ENCODE measurements at places on chromosomes 6 and 20.

- no peak for DNase-seq
Measured at GRCh38 chr20:2795451-2795850, 5.0 kb downstream of the CPXM1 start.

DNA sequence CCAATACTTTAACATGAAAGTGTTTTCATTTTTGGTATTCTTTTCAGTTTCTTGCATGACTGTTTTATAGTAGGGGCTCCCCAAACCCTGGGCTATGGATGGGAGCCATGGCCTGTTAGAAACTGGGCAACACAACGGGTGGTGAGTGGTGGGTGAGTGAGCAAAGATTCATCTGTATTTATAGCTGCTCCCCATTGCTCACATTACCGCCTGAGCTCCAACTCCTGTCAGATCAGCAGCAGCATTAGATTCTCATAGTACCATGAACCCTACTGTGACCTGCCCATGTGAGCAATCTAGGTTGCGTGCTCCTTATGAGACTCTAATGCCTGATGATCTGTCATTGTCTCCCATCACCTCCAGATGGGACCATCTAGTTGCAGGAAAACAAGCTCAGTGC is 42.3 kb upstream of the HMGCLL1 start:
- DNase-seq, result no peak

- DNase-seq, result no peak
Measured at GRCh38 chr20:4091490-4092479, 76.4 kb upstream of the RNF24 start.

GRCh38 chr6:142682985-142683384 is 262.0 kb downstream of the HIVEP2 start:
- DNase-seq, result no peak

DNA sequence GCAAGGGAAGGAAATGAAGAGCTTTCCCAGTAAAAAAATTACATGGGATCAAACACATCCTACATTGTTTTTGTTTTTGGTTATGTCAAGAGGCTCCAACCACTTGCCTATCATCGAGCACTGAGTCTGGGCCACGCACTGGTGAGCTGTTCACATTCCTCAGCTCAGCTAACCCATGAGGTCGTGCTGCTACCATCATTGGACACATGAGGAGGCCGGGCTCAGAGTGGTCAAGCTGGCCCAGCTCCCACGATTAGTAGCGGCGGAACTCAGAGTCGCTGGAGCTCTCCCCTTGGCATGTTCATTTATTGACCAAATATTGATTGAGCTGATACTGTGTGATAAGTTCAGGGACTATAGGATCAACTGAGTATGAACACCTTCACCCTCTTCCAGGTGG is 164.9 kb downstream of the CDH26 start:
- no peak for DNase-seq

GRCh38 chr20:50294164-50295088 is 103.8 kb downstream of the CEBPB start:
- DNase-seq, result no peak

- no peak for DNase-seq
Measured at GRCh38 chr20:57350081-57350710, 859 bp upstream of the RAE1 start.

GRCh38 chr6:71420095-71420692 is 131.6 kb downstream of the OGFRL1 start:
- no peak for DNase-seq

GRCh38 chr6:158764926-158765325 is 54.2 kb downstream of the EZR start:
- no peak for DNase-seq

- DNase-seq, result peak; percentile 83
Measured at GRCh38 chr6:38346291-38347079, 293.2 kb downstream of the BTBD9 start.

- no peak for DNase-seq
Measured at GRCh38 chr6:11865680-11866300, 87.2 kb upstream of the ADTRP start.

GRCh38 chr6:96760153-96760687 is 77.1 kb downstream of the GPR63 start:
- no peak for DNase-seq

DNA sequence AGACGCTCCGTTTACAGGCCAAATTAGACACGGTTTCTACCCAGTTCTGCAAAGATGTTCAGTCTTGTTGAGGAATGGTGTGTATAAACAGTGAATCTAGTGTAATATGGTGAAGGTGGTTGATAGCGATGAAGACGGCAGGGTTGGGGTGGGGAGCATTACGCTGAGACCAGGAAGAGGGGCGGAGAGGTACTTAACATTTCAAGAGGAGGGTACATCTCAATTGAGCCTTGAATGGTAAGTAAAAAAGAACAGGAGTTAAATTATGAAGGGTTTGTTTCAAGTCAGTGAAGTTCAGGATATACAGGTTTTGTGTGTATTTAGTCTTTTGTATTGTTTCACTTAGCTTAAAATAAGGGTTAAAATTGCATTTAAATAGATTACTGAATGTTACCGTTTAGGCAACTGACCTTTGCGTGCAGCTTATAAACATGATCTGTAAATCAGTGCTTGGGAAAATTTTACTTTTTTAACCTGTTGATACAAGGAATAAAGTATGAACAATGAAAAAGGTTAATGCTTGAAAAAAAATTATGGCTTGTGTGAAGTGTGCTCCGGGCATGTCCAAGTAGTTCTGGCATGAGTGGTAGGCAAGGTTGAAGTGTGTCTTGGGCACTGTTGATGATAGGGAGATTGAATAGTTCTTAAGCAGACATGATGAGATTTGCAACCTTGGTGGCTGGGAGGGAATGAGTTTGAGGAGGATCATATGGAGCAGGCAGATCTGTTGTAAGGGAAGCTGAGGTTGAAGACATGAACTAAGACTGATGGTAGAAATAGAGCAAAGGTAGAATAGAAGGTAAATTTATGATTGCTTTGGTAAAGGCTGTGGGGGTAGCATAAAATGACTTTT is 842 bp downstream of the POLR1C start:
- DNase-seq, result no peak

DNA sequence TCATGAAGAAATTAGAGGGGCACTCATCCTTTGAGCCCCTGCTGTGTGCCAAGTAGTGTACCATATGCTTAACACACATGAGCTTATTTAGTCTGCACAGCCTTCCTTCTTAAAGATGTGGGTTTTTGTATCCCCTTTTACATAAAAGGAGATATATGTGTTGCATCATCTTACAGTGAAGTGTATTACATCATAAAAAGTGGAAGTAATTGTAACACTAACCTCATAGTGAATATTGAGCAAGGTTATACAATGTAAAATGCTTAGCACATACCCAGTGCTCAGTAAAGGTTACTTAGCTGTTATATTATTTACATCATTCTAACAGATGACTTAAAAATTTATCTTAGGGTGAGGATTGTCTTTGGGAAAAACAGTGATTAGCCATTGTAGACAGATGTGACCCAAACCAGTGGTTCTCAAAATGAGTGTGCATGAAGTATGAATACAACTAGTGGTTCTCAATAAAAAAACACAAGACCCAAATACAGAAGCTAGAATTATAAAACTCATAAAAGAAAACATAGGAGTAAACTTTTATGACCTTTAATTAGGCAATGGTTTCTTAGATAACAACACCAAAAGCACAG is 3.8 kb upstream of the PIGU start:
- no peak for DNase-seq

GRCh38 chr6:42251500-42251899 is 33.8 kb upstream of the MRPS10 start:
- DNase-seq, result no peak

DNA sequence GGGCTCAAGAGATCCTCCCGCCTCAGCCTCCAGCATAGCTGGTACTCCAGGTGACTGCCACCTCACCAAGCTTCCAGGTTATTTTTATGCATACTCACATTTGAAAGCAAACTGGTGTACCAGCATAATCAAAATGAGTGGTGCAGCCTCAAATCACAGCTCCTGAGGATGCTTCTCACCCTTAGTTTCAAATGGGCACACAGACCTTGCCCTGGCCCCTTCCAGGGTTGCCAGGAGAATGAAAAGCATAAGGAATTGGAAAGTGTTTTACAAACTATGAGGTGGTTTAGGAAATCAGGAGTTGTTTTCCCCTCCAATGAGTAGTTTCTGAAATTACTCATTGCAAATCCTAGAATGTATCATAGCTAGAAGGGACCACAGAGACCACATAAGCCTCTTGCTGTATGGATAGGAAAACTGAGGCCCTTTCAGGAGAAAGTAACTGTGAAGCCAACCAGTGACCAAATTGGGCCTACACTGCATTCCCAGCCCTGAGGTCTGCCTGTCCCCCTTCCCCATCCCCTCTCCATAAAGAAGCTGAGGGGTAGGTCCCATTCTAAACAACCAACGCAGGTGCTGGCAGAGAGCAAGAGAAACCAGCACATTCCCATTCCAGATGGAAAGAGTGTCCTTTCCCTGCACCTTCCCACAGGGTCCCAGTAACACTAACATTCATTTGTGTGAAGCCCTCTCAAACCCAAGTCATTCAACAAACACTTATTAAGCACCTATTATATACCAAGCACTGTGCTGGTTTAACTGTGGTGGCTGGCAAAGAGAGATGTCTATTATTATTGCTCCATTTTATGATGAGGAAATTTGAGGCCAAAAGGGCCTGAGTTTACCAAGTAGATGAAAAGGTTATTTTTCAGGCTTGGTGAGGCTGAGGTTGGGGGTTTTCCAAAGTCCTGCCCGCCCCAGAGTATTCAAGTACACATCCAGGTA is 2.1 kb upstream of the E2F1 start:
- DNase-seq, result no peak

DNA sequence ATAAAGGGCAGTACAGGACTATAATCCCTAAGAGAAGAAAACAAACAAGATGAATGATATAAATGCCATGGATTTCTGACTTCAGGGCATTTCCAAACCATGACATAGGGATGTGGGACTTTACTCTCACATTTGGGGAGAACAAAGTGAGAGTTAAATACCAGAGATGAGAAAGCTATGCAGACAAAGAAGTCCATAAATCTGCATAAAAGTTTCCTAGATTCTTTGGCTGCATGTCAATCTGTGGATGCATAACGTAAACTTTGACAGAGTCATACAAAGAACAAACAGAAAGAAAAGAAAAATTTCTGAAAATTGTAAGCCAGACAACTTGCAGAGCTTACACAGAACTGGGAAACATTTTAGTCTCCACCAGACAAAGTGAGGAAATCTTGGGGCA is 11.7 kb downstream of the EPM2A start:
- no peak for DNase-seq

GRCh38 chr20:10921491-10922010 is 247.8 kb upstream of the JAG1 start:
- DNase-seq, result no peak

GRCh38 chr20:62370115-62370806 is 3.1 kb upstream of the LAMA5 start:
- DNase-seq, result peak; percentile 79

DNA sequence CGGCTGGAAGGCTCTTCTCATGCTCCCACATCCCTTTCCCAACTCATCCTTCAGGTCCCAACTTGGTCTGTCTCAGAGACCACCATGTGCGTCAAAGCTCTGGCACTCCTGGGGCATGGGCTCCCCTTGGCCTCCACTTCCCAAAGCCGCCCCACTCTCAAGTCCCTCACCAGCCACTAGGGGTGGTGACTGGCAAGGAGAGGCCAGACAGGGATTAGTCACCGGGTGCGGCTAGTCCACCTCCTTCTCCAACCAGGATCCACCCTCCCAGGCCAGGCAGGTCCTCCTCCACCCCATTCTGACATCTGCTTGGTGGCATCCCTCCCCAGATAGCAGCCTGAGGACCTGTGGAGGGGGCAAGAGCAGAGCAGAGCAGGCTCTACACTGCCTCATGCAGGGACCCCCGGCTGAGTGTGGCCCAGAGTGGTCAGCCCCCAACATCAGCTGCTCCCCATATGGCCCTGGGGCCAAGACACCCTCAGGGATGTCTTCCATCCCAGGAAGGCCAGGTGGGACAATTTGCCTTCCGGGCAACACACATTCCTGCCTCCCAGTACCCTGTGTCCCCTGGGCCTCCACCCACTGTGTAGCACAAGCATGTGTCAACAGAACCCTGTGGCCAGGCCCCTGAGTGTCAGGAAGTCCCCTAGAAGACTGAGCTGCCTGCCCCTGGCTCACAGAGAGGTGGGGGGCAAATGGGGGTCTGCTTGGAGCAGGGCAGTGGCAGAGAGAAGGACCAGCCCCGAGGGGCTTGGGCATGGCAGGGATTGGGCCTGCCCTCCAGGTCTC is 29.2 kb downstream of the YTHDF1 start:
- no peak for DNase-seq

GRCh38 chr6:167141667-167142432 is 15.9 kb downstream of the GPR31 start:
- no peak for DNase-seq

DNA sequence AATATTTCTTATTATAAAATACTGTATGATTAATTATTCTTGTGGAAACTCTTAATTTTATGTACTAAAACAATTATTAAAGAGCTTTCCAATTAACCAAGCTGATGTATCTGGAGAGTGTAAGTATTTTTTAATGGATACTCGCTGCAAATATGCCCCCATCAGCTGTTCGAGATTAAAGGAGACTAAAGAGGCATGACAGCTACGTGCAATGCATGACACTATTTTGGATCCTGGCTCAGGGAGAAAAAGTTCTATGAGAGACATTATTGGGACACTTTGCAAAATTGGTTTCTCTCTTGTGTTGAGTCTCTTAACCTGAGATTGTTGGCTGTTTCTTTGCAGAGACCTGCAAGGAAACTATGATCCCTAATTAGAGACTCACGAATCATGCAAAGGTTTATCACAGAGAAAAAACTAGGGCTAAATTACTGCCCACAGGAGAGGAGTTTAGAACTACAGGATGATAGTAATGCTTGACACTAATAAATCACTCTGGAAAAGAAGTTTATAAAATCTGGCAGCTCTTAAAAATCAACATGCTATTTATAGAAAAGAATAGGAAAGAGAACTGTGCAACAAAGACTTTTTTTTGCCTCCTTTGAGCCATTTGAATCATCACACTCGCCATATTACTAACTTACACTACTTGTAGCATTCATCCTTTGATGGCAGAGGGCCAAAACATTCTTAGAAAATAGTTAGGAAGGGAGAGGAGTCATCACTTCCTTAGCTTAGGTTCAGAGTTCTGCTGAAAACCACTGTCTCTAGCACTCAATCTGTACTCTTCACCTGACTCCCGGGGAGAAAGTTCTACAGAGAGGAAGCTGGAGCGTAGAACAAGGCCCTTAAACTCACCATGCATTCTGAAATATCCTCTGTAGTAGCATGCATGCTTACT is 25.3 kb downstream of the NRN1 start:
- peak; percentile 80 for DNase-seq
